ENCODE measurements at places on chromosomes 6 and 20. TPM values are rescaled to one million over a fixed set of nuclear protein-coding genes. Genes with fewer than 3 reads are reported as not detected.

DNA sequence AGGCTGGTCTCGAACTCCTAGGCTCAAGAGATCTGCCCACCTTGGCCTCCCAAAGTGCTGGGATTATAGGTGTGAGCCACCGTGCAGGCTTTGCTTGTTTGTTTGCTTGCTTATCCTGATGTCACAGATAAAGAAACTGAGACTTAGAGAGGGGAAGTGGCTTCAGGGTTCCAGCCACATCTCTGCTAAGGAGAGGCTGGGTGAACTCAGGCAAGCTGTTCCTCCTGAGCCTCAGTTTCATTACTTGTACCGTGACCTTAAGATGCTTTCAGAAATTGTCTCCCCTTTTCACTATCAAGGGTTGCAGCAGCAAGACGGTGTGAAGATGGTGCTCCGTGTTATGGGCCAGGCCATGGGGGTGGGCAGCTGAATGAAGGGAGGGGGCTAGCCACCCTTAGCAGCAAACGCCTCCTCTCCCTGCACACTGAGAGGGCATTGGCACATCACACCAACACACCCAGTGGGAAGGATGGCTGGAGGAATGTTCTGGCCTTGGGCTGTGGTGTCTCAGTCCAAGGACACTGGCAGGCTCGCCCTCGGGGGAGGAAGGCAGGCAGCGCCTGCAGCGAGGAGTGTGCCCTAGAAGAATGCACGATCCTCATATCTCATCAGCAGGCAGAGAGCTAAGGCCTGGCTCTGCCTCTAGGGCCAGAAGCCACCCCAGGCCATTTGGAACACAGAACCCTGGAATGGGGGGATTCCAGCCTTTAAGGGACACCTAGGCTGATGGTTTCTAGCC lies 48.2 kb upstream of the TLDC2 start:
- no peak for DNase-seq

DNA sequence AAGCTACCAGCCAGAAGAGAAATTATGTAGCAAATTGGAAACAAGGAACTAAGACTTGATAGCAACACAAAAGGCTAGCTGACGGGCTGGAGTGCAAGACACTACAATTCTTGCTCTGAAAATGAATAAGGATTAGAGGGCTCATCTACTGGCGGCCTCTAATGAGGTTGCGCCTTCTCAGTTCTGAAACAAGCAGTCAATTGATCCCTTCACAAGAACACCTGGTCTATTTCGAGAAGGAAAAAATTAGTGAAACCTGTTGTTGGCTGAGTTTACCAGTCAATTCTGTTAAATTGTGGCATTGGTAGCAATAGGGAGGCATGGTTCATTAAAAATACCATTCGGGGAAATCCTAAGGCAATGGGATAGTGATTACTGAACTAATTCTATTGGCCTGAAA lies 74.8 kb upstream of the JARID2 start:
- DNase-seq: no peak

DNA sequence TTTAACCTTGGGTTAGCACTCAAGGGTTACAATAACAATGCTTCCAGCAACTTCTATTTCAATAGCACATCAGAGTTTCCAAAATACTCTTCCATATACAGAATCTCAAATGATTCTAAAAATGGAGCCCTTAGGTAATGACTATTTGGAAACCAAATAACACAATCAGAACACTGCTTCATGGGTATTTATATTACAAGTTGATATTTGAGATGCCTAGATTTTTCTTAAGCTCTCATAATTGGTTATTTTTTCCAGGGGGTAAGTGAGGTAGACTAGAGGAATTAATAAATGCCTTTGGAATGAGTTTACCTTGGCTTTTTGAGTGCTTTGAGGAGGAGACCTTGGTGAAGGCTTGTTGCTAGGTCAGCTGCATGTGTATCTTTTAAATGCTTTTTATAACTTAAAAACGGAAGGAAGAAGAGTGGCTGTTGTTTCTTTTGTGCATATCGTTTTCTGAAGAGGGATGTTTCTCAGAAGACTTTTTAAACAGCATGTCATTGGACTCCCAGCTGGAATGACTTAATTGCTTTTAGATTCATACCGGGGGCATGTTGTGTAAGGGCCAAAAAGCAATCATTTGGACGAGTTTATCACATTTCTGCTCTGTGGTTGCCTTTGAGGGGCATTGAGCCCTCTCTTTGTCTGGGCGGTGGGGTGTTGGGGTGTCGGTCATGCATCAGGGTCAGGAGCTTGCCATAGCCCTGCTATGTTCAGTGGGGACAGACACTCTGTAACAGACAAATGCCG lies 186.0 kb downstream of the DTNBP1 start:
- DNase-seq: peak; percentile 56

DNA sequence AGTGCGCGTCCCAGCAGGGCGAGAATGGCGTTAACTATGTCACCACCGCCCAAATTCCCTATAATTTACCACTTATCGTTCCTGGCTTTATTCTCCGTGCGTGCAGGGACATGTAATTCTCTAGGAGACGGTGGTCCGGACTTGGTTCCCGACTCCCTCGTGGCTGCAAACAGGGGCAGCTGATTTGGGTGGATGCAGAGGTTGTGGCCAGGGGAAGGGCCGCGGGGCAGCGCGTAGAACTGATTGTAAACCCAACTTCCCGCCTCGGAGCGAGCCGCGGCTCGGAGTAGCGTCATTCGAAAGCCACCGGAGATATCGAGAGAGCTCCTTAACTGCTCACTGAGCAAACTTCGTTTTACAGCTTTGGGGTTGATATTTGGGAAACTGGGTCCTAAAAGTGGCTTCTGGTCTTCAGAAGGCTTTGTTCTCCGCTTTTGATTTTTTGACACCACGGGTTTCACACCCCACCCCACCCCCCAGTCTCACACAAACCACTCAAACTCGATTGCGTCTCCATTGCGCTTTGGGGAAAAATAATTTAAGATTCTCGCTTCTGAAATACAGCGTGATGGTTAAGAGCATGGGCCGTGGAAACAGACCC lies 17.5 kb upstream of the ZSCAN9 start:
- peak; percentile 36 for DNase-seq

DNA sequence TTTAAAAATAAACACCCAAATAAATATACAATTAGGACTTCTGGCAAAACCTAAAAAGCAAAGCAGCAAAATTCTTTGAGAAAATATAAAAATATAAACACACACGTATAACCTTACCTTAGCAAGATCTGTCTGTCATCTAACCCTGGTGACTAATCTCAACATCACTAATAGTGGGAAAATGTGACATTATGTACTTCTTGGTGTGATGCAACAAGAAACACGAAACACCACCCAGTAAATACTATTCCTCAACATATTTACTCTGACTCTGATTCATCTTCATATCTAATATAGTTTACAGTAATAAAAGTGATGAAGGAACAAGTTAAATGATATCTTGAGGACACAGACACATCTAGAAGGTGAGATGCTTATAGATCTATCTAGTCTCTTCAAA lies 332.6 kb upstream of the MANEA start:
- no peak for DNase-seq

LY6G6C gene
- total RNA-seq: not detected
